NCI-H1417 (cell line): ENCODE measurements at places on chromosomes 7 and 10.

GRCh38 chr7:43905956-43906330 lies 453 bp downstream of the URGCP start:
- DNase-seq: peak; percentile 8

- DNase-seq: no peak
Measured at GRCh38 chr7:85972504-85973141, 671.1 kb upstream of the GRM3 start.

DNA sequence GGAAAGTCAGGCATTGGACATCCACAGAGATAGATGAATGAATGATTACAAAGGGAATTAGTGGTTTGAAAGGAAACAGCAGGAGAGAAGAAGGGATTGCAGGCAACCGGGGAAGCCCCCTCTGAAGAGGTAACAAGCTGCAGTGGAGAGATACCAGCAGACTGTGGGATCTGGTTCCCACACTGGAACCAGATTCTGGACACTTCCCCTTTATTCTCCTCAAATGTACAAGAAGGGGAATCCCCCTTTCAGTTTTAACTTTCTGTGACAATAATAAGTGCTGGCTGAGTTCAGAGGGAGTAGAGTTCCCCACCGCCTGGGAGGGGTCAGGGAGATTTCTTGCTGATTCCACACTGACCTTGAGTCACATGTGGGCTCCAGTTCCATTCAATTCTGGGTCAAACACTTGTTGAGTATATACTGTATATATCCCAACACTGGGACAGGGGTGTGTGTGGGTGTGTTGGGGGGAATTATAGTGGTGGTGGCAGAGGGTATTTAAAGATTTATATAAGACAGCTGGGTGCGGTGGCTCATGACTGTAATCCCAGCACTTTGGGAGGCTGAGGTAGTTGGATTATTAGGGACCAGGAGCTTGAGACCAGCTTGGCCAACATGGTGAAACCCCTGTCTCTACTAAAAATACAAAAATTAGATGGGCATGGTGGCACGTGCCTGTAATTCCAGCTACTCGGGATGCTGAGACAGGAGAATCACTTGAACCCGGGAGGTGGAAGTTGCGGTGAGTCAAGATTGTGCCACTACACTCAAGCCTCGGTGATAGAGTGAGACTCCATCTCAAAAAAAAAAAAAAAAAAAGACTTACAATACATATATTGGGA lies 16.5 kb upstream of the DDIT4 start:
- DNase-seq: no peak

DNA sequence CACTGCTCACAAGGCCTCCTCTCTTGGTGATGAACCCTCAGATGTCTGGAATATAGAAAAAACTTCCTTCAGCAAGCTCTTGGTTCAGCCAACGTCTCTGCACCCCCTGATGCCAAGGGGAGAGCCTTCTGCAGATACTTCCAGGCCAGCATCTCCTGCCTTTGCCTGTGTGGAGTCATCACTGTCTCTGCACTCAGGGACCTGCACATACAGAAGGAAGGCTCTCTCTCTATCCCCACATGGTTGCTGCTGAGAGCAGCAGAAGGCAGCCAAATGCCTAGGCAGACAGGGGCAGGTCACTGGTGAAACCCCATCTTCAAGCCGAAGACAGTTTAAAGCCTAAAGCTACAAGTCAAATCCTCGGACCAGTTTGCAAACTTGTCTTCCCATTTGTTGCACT lies 137.6 kb downstream of the WDR11 start:
- DNase-seq: no peak

GRCh38 chr10:22670788-22671187 lies 43.6 kb downstream of the PIP4K2A start:
- no peak for DNase-seq

DNA sequence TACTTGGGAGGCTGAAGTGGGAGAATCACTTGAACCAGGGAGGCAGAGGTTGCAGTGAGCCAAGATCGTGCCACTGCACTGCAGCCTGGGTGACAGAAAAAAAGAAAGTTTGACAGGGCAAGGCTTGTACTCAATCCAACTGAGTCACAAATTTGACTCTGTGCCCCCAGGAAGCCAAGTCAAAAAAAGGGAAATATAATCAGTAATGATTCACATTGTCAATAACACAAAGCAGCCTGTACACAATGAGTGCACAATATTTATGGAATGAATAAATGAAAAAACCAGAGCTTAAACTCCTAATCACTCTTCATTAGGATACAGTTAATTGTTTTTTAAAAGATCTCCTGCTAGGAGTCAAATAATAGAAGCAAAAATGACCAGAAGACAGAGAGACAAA lies 6.4 kb downstream of the NAPEPLD start:
- DNase-seq: no peak

- DNase-seq: no peak
Measured at GRCh38 chr10:49616421-49617101, 2.7 kb downstream of the CHAT start.

DNA sequence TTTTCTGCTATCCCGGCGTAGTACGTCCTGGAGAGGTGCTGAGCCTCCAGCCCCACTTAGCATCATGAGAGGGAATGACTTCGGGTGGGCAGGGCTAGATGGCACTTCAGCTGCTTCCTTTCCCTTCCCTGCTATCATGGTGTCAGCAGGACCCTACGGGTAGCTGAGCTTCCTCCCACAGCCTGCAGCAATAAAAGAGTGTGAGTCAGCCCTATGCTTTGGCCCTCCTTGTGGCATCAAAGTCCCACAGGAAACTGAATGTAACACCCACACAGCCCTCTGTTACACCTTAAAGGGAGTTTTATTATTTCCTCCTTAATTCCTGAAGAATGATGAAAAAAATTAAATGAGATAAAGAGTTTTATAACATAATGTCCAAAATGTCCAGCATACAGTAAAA lies 458.1 kb downstream of the RPS24 start:
- DNase-seq: no peak

DNA sequence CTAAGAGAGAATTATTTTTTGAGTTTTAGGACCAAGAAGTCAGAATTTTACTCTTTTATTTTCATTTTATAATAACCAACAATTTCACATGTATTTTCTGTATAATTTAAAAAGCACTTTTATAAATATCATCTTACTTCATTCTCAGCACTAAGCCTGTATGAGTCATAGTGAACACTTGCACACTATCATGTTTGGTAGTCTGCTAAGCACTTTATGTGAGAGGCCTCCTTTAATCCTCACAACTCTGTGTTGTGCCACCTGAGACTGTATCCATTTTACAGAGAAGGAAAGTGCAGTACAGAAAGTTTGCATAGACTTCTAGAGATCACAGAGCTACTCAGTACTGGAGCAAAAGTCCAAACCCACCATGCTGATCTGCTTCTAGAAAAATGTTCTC lies 939.6 kb downstream of the NRG3 start:
- no peak for DNase-seq

GRCh38 chr10:33271969-33272583 lies 62.4 kb downstream of the NRP1 start:
- DNase-seq: no peak

GRCh38 chr10:97210543-97210960 lies 24.8 kb upstream of the SLIT1 start:
- peak; percentile 41 for DNase-seq

- DNase-seq: no peak
Measured at GRCh38 chr7:74637745-74638144, 19.8 kb upstream of the GTF2I start.

DNA sequence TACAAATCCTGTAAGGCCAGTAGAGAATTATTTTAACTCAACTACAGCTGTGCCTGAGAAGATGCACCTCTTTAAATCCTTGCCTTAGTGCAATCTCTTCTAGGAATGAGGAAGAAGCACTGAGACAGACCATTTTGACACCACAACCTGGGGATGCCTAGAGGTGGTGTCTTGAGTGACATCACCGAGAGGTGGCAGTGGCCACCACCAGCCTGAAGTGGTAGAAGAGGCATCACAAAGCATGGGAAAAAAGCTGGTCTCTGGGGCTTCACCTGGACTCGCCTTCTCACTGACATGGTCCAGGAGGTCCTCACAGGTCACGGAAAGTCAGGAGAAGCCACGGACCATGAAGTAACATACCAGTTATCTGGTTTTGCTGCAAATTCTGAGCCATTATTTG lies 99.2 kb upstream of the PDLIM1 start:
- no peak for DNase-seq

DNA sequence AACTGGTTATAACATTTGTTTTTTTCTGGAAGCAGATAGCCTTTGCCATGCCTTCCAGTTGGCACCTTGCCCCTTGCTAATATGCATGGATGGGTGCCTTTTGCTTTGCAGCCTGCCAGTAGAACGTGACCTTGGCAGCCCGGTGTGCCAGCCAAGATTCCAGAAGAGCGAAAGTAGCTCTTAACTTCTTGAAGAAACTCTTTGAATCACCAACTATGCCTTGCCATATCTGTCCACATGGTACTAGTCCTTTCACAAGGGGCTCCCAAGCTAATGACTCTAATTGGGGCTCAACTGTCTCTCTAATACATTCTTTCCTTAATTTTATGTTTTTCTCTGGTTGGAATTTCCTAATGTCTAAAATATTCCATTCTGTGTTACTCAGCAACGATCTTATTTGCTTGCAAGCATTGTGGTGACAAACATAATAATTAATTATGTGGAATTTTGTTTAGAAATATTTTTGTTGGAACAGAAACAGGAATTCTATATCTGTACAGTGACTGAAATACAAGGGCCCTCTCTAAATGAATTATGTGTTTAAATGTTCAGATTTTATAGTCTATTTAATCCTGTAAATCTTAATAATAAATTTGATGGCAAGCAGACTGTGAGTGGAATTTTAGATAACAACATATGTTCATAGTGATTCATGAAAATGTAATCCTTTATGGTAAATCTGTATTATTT lies 45.8 kb downstream of the HDAC9 start:
- DNase-seq: no peak
